Mammary epithelial cell (primary cell): ENCODE measurements at places on chromosomes 16 and 17.

- no peak for DNase-seq
Observed at GRCh38 chr17:43631429-43631828, 30.3 kb downstream of the MEOX1 start.

GRCh38 chr17:71528210-71528609, 592.6 kb upstream of the SOX9 start:
- no peak for DNase-seq

- DNase-seq, result no peak
Observed at GRCh38 chr16:87493608-87494280, 920 bp upstream of the ZCCHC14 start.

- DNase-seq, result no peak
Observed at GRCh38 chr16:50244504-50245416, 21.6 kb upstream of the ADCY7 start.

DNA sequence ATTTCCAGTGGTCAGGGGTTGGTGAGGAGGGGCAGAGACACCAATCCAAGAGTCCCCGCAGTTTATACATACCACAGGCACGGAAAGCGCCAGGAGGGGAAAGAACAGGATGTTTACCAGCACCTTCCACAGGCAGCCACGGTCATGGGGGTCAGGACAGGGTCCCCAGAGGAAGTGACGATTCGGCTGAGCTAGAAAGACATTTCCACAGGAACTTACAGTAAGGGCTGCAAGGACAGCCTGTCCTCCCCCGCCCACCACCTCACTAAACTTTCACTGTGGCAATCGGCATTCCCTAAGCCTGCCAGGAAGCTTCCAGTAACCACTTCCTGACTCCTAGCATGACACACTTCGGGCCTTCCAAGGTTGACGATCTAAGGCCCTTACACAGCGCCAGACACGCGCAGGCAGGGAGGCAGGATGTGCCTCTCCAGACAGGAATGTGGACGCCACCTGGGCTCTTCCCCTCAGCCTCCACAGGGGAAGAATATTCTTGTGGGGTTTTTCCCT, 1.2 kb upstream of the MT2A start:
- peak; percentile 99 for DNase-seq

DNA sequence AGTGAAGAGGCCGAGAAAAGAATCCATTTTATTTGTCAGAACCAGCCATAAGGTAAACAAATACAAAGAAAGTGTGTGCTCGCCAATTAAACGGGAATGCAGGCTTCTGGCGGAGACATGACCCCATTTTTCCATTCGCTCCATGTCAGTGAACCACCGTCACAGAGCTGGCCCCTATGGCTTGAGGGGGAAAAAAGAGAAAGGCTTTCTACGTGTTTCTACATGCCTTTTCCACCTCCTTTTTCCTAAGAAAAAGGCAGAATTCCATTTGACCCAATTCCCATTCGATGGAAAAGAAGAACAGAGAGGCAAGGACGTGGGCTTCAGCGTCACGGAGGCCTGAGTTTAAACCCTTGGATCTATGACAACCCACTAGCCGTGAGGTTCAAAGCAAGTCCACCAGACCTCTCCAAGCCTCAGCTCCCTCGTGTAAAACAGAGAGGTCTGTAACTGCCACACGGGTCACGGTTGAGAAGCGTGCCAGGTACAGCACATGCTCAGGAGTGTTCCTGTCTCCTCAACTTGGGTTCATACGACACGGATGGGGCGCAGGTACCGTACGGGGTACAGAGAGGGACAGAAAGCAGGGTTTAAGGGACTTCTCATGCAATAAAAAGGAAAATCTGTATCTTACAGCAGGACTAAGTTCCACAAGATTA, 91.9 kb downstream of the NXN start:
- no peak for DNase-seq

GRCh38 chr17:20098314-20098713, 89.2 kb downstream of the SPECC1 start:
- no peak for DNase-seq

GRCh38 chr17:43469145-43469544, 14.6 kb upstream of the DHX8 start:
- peak; percentile 100 for DNase-seq

- no peak for DNase-seq
Observed at GRCh38 chr16:66576296-66576695, 3.0 kb upstream of the CMTM2 start.

DNA sequence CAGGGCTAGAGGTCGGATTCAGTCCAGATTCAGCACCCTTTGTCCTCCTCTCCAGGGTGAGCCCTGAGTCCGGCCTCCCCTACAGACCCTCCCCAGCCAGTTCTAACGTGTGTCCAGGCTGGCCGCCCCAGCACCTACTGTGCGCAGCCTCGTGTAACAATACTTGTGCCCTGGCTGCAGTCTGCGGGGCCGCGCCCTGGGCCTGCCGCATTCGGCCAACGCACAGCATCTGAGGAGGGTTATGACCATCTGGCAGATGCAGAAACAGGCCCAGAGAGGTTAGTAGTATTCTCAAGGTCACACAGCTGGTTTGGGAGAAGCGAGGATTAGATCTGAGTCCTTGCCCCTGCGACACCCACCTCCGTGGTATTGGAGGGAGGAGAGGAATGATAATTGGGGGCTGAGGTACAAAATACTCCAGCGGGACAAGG, 968 bp downstream of the RIPOR1 start:
- DNase-seq, result peak; percentile 25

DNA sequence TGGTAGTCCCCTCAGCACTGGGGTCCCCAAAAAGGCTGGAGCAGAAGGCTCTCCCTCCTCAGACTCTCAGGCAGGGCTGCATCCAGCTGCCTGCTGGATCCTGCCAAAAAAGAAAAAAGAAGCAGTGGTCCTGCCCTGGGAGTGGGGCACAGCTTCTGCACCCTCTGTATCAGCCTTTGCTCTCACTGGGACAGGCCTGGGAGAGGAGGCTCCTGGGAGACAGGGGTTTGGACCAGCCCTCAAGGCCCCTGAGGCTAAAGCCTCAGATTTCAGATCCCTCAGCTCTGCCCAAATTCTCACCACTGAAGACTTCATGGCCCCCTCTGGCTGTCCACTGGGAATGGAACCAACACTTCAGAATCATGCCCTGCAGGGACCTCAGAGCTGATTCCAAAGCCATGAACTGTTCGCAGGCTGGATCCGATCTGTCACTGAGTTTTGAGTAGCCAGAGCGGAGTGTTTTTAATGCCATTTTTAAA, 96.9 kb downstream of the C16orf78 start:
- no peak for DNase-seq

GRCh38 chr16:86104537-86105048, 205.6 kb downstream of the IRF8 start:
- DNase-seq, result no peak

- DNase-seq, result no peak
Observed at GRCh38 chr17:80479246-80479566, 2.8 kb upstream of the NPTX1 start.

DNA sequence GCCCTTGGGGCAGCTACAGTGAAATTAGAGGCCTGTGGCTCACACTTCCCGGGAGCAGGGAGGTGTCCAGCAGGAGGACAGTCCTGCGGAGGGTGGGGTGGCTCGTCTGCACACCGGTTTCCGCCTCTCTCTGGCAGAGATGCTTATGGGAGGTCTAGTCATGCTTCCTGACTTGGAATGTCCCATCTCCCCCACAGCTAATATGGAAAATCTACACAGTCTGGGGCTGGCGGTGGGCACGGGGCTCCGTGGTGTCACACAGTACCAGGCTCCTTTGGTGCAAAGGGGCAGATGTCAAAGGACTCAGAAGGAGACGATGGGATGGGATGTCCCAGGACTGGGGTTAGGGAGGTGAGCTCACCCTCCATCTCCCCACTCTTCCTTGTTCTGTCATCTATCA, 44.1 kb upstream of the DOC2B start:
- DNase-seq, result no peak

DNA sequence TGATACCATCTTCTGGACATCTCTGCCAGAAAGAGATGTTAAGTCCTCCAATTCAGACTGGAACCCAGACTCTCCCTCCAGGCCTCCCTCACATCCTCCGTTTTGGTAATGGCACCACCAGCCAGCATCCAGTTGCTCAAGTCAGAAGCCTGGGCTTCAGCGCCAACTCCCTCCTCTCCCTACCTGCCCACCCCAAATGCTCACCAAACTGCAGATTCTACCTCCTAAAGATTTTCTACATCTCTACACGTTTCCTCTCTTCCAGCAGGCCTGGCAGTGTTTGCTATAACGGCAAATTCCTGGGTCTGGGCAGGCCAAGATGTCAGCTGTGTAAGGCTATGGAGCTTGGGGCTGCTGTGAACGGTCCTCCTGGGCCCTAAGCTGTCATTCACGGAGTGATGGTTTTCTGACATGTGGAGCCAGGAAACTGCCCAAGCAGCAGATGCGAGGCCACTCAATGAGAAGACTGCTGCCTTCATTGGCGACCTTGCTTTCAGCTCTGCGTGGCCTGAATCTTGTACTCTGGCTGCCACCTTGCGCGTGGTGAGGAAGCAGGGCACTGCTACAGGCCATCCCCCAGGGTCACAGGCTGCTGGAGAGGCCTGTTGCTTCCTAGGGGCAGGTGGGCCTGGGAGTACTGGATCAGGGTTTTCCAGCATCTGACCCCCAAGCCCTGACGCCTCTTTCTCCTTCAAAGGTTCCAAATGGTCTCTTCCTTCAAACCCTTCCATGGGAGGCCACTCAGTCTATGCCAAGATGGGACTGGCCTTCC, 37.7 kb downstream of the TBX4 start:
- DNase-seq, result no peak

DNA sequence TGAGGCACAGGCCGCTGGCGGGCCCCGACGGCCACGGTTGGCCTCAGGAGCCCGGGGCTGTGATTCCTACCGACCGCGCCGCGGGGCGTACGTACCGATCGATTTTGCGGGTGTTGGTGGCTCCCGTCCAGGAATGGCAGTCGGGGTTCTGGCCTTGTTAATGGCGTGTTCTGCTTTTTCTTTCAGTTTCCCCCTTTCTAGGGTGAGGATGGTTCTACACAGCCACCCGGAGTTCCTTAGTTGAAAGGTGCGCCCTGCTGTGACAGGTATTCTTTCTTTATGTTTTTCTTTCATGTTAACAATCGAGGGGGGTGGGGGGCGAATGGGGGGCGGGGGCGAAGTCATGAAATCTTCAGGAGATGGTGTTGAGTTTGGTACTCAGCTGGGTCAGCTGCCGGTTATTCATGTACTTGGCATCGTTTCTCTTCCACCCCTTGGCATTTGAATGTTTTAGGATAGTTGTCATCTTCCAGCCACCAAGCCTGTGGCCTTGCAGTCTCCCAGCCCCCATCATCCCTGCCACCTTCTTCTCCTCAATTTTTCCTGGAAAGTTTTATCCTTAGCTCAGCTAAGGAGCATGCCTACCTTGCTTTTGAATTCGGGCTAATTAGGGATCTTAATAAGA, 802 bp downstream of the CYLD start:
- DNase-seq, result peak; percentile 30

DNA sequence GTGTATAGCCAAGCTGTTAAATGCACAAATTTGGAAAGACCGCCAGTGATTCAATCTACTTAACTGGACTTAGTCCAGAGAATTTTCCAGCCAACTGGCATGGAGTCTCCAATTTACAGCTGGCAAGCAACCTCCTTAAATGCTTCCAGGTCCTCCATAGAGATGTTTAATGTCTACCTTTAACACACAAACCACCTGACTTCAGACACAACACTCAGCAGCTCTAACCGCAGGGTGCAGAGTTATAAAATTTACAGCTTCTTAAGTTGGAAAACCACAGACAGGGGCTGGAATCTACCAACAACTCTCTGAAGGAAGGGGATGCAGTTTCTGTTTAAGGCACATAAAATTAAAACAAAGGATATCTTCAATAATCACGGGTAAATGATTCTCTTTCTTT, 106.9 kb downstream of the SYCE1L start:
- DNase-seq, result no peak

- DNase-seq, result no peak
Observed at GRCh38 chr17:65551267-65552040, 10.0 kb downstream of the AXIN2 start.

DNA sequence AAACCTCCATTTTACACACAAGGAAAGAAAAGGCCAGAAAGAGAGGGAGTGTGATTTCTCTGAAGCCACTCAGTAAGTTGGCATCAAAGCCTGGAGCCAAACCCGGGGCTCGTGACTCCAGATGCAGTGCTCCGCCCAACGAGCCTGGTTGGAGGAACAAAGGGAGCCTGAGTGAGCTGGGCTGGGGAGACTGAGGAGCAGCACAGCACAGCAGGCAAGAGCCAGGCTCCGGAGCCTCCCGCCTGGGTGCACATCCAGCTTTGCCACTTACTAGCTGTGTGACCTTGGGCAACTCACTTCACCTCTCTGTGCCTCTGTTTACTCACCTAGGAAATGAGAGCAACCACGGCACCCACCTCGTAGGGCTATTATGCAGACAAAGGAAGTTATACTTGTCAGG, 5.6 kb downstream of the GSG1L start:
- no peak for DNase-seq

- no peak for DNase-seq
Observed at GRCh38 chr16:50509521-50510341, 38.5 kb upstream of the NKD1 start.

DNA sequence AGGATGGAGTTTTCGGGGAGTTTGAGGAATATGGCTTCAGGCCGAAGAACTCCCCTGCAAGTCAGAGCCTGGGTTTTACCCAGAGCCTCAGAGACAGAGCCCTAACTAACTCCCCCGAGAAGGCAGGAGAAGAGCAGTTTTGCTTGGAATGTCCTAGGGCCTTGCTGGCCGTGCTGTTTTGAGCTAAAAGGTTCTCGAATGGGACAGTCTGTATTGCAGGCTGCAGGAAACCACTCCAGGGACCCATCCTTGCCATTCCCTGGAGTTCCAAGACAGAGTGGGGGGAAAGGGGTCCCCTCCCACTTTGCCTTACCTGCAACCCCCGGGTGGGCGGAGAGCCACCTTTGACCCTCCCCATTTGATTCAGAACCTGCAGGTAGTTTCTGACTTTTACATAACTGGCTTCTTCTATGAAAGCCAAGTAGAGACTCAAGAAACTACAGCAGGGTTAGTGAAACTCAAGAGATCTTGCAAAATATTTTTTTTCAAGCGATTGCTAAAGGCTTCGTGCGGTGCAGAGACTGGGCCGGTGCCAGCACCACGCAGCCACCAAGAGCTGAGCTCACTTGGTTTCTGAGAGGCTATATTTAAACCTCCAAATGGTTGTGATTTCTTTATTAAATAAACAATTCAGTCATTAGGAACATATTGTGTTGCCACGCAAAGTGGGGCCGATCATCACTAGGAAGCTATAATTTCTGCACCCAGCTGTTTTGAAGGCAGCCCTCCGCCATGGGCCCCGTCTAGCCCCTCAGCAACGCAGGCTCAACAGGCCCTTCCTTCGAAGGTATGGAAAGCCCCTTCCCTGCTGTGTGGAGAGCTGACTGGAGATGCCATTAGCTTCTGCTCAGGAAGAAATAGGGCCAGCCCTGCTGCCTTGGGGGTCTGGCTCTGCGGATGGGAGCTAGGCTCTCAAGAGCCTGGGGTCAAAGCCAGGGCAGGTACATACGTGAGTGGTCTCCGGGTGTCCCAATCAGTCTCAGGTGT, 223.0 kb downstream of the NTN1 start:
- DNase-seq, result no peak

GRCh38 chr17:79241616-79242015, 167.0 kb downstream of the ENGASE start:
- DNase-seq, result no peak
